ENCODE measurements at places on chromosomes 7 and 10.

GRCh38 chr7:95691464-95691863 lies 80.9 kb upstream of the DYNC1I1 start:
- no peak for DNase-seq

DNA sequence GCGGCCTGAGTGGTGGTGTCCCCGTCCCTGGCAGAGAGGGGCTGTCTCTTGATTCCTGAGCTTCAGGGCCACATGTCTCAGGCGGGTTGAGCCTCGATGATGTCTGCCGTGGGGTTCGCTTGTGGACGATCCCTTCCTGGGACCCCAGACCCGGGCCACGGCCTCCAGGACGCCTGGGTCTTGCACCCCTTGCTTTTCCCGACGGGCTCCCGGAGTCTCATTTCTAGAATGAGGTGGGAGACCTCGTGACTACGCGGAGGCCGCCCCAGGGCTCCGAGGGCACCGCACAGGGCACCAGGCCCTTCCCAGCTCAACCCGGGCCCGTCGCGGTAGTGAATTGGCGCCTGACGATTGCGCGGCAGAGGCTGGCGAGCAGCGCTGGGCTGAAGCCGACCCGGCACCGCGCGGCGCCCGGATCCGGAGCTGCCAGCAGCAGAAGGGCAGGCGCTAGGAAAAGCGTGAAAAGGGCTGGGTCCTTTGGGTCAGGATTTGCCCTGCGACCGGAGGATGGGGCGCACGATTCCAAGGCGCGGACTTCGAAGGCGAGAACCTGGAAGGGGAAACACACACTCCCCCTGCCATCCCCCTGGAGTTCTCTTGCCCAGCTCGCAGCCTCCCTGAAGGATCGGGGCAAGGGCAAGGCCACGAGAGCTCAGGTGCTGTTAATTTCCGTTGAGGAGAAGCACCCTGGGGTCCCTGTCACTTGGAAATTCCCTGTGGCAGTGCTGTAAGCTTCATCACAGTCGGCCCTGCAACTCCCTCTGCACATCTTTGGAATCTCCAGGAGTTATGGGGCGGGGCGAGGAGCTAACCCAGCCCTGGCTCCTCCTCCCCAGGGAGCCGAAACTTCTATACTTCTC lies 15.5 kb downstream of the TLX1 start:
- no peak for DNase-seq

DNA sequence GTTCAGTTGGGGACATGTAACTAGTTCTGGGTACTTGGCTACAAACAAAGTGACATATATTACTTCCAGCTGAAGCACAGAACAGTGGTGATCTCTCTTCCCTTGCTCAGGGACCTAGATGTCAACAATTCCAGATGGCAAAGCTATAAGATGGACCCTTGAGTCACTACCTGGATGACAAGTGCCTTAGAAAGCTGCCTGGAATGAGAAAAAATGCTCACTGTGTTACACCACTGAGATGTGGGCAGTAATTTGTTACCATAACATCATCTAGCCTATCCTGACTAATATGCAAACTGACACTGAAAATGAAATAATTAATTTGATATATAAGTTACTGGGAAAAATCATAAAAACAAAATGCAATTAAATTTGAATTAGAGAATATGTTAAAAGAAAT lies 16.4 kb upstream of the CTTNBP2 start:
- no peak for DNase-seq

- no peak for DNase-seq
These were observed 238.9 kb upstream of the CTBP2 start for GRCh38 chr10:125399289-125399688.

- DNase-seq, result peak; percentile 44
These were observed 757 bp upstream of the PALS2 start for GRCh38 chr7:24572393-24572996.

- no peak for DNase-seq
These were observed 101.2 kb downstream of the RAB18 start for GRCh38 chr10:27605318-27605717.

DNA sequence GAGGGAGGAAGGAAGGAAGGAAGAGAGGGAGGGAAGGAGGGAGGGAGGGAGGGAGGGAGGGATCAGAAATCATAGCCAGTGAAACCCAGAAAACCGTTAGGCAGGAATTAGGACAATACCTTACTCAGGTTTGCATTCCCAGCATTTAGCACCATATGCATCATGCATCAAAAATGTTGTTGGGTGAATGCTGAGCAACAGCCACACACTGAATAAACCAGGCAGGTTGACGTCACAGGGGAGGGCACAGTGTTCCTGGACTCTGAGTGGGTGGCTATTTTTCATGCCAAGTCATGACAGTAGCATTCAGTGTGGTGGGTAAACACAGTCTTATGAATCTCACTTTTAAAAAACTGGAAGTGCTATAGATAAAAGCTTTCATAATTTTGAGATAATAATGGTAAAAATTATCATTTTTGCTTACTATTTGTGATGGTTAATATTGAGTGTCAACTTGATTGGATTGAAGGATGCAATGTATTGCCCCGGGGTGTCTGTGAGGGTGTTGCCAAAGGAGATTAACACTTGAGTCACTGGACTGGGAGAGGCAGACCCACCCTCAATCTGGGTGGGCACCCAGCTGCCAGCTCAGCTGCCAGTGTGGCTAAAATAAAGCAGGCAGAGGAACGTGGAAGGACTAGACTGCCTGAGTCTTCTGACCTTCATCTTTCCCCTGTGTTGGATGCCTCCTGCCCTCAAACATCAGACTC lies 199.1 kb upstream of the PRKCQ start:
- DNase-seq, result no peak

- no peak for DNase-seq
These were observed 474.1 kb upstream of the ZMIZ1 start for GRCh38 chr10:78594559-78595268.

- DNase-seq, result peak; percentile 32
These were observed 2.5 kb upstream of the KPNA7 start for GRCh38 chr7:99210265-99210970.
